Mesenteric fat pad (tissue), 1 donor: ENCODE measurements at places on chromosomes 4 and X. TPM values are rescaled to one million over a fixed set of nuclear protein-coding genes. Genes with fewer than 3 reads are reported as not detected.
A peak's percentile ranks its signal among the peaks of the same experiment; 100 is the strongest.

GRCh38 chr4:185257694-185258093 lies 48.3 kb downstream of the SNX25 start:
- no peak for DNase-seq

DNA sequence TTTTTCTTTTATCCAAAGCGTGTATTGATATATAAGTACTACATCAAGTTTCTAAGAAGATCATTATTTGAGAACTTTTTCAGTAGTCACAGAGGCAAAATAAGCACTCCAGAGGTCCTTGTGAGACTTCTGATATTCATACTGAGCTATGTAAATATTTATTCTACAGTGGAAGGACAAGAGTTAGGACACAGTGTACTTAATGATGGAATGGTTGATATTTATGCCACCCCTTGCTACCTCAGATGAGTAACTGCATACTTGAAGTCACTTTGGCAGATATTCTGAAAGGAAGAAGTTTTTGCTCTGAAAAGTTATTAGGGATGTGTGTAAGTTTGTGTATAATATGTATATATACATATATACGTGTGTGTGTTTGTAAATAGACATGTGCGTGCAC lies 30.3 kb downstream of the MAGEA1 start:
- DNase-seq = no peak

GRCh38 chr4:2817701-2818350 lies 24.9 kb downstream of the SH3BP2 start:
- no peak for DNase-seq

- no peak for DNase-seq
Observed at GRCh38 chr4:121658125-121658524, 38.7 kb downstream of the ANXA5 start.

- no peak for DNase-seq
Observed at GRCh38 chr4:26947318-26947717, 86.7 kb downstream of the STIM2 start.

GRCh38 chrX:155778844-155779553 lies 102.1 kb upstream of the VAMP7 start:
- no peak for DNase-seq

DNA sequence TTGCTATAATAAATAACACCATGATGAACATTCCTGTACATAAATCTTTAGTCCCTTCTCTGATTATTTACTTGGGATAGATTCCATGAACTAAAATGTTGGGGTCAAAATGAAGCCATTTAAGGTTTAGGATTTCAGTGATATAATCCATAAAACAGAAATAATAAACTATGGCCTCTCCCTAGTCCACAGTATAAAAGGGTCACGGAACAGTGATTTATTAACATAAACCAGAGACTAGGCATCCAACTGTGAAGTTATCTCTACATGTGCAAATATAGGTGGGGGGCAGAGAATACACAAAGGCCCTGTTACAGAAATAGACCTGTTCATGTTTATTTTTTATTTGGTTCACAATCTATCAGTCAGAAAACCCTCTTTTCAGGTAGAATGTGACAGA lies 499.1 kb upstream of the SLIT2 start:
- DNase-seq = no peak

- no peak for DNase-seq
Observed at GRCh38 chr4:20565075-20565721, 135.1 kb upstream of the PACRGL start.

DNA sequence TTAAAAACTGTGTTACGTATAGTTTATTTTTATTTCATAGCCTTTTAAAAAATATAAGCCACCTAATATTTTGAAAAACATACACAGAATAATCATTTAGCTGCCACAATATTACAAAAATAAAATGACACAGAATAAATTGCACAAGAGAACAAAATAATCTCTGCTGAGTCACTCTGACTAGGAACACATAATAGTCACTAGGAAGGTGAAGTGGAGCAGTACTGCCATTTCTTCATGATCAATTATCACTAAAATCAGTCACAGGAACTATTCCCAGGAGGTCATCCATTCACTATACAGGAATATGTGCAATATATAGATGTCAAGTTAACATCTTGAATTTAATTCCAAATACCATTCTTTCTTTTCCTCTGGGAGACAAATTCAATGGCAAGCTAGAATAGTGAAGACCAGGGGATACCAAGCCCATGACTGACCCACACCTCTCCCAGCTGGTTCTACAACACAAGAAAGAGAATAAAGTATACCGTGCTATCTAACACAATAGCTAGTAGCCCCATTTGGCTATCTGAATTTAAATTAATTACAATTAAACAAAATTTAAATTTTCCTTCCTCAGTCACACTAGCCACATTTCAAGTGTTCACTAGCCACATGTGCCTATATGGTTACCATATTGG lies 5.9 kb downstream of the SMIM43 start:
- DNase-seq = no peak

GRCh38 chr4:80103629-80104028 lies 30.6 kb upstream of the ANTXR2 start:
- no peak for DNase-seq

GRCh38 chr4:38686682-38687081 lies 22.7 kb downstream of the KLF3 start:
- DNase-seq = no peak

- no peak for DNase-seq
Observed at GRCh38 chr4:8033829-8034528, 94.3 kb upstream of the AFAP1 start.

DNA sequence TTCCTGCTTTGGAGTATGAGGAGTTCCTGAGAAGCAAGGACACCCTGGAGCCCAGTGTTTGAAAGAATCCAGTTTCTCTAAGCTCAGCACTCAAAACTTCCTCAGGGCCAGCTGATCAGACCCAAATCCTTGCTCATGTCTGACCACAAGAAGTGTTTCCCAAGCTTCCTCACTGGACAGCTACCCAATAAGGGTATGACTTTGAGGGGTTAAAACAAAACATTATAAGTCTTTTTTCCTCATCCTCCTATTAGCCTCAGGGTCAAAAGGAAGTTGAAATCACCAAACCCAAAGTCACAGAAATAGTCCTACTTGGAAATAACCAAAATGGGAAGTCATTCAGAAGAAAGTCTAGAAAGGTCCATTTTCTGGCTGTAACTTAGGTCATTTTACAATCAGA lies 13.7 kb downstream of the ZBTB33 start:
- DNase-seq = no peak

DNA sequence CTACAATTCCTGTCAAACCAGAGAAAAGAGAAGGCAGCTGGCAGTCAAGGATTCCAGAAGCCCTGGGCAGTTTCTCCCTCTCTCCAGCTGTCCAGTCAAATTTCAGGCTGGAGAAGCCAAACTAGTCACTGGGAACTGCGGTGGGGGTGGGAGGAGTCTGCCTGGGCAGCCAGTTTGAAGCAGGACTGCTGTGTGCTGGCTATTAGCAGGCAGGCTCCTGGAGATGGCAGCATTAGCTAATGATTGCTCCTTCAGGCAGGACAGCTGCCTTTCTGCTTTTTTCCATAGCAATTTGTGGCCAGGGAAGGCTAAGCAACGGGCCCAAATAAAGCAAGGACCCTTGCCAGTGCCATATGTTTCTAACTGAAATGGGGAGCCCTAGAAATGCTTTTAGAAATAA lies 44.7 kb upstream of the FGF13 start:
- no peak for DNase-seq

DNA sequence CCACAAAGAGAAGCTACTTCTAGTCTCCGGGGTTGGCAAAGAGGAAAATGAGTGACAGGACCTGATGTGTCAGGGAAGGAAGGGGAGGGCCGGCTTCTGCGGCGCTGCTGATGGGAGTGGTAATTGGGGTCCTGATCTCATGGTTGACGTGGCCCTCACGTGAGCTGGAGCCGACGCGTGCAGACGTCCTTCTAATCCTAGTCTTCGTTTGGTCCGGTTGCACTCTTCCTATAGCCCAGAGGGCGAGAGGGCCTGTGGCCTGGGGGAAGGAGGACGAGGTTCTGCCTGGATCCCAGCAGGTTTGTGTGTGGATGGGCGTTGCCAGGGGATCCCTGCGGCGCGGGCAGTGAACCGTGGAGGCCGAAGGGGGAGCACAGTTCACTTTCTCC lies at the start of gene ARMCX1:
TSS of gene ARMCX1 (plus strand) at position 186 of the 389 bp plus-strand sequence. CDS start 2,384 bp downstream, outside the sequence.
- DNase-seq = no peak

DNA sequence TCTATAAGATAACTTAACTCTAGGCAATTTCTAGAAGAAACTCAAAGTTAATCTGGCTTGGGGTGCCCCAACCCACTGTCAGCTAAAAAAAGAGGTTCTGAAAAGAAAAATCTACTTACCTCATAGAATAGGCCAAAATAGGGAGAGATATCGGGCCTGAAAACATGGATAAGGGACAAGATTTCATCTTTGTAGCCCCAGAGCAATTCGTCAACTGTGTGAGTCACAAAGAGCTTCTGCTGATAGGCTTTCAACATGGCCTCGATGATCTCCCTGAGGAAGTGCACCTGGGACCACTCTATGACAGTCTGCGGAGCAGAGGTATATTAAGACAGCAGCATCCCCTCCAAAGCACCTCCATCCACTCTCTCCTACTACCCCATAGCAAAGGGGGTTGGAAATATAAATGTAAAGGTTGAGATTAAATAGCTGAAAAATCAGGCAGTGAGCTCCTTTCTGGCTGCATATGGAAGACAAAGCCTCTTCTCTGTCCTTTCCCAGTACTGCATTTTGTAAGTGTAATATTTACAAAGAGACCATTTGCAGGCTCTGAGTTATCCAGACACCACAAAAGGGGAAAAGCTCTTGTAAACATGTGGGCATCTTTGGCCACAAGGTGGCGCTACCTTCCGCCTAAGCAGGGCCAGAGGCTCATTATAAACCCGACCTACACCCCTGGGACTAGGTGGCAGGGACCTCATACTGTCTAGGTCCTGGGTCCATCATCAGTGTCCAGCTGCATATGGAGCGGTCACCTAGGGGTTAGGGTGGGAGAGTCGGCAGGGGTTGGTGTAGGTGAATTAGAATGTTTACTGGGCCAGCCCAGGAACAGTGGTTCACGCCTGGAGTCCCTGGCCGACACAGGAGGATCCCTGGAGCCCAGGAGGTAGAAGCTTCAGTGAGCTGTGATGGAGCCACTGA lies 31.5 kb upstream of the NUP54 start:
- peak; percentile 92 for DNase-seq

GRCh38 chrX:1421433-1422134 lies 29.7 kb upstream of the SLC25A6 start:
- DNase-seq = no peak

- DNase-seq = no peak
Observed at GRCh38 chrX:9938516-9938915, 28.6 kb upstream of the CLDN34 start.

DNA sequence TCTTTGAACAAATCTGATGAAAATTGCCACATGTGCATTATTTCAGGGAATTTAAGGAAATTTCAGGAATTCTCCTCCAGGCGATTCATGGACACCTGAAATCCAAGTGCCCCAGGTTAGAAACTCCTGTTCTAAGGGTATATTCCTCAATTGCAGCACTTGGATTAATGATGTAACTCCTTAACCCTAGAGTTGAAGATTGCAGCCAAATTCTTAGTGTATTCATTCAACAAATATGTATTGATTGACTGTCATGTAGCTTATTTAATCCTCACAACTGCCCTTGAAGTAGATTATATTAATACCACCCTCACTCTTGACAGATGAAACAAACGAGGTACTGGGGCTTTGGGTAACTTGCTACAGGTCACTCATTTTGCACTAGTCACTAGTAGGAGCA lies 11.3 kb downstream of the CETN2 start:
- DNase-seq = no peak

DNA sequence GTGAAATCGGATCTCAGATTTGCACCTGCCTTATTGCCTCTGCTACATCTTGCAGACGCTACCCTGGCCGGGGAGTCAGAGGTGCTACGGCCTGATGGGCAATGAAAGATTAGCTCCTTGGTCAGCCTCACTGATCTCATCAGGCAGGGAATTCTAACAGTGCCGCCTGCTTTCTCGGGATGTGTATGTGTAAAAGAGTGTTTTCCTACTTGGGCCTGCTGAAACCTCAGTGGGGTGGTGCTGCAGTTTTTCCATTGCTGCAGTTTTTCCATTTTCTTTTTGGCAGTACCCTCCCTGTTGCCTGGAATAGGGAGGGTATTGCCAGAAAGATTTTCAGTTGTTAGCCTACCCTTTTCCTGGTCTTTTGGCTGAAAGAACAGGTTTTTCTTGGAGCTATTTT lies 117.5 kb downstream of the CDKL5 start:
- DNase-seq = no peak

DNA sequence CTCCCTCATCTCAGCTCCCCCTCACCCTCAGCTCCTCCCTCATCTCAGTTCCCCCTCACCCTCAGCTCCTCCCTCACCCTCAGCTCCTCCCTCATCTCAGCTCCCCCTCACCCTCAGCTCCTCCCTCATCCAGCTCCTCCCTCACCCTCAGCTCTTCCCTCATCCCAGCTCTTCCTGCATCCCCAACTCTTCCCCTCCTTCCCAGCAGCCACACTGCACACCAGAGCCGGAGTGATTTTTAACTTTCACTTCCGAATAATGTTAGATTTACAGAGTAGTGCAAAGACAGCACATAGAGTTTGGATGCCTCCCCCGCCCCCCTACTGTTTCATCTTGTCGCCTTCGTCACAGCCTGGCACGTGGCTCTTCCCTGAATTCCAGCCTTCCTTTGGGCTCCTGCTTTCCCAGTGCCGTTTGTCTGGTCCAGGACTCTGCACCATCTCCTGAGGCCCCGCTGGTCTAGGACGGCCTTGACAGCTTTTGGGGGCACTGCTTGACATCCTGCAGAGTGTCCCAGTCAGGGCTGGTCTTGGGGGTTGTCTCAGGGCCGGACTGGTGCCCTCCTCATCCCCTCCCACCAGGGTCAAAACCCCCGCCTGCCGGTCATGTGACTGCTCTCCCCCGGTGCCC lies 110.2 kb downstream of the FAM53A start:
- DNase-seq = no peak

DNA sequence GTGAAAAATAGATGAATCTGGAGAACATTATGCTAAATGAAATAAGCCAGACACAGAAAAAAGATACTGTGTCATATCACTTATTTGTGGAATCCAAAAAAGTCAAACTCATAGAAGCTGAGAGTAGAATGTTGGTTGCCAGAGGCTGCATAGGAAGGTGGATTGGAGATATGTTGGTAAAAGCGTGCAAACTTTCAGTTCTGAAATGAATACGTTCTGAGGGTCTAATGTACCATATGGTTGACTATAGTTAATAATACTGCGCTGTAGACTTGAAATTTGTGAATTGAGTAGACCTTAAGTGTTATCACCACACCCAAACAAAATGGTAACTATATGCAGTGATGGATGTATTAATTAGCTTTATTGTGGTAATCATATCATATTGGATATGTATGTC lies 45.0 kb upstream of the UPRT start:
- DNase-seq = no peak

The MAGEA1 gene
- not detected for total RNA-seq

The COX7B2 gene
- total RNA-seq = not detected

The SPIN2A gene
- 1.3 TPM for total RNA-seq

The TEX13C gene
- total RNA-seq = not detected

The MAMLD1 gene
- 11.2 TPM for total RNA-seq

The NR3C2 gene
- 7.1 TPM for total RNA-seq

The USP17L13 gene
- total RNA-seq = not detected

The IL21 gene
- not detected for total RNA-seq

The CSAG3 gene
- total RNA-seq = not detected

The KLKB1 gene
- not detected for total RNA-seq

The ZMAT1 gene
- total RNA-seq = 3.9 TPM

The SCLT1 gene
- 13.2 TPM for total RNA-seq
